Activated CD8-positive, alpha-beta T cell treated with anti-CD3 and anti-CD28 coated beads for 36 hours (primary cell): ENCODE measurements at places on chromosomes 2 and 18.
A peak's percentile ranks its signal among the peaks of the same experiment; 100 is the strongest.

- H3K4me3 ChIP-seq, result peak overlapping the region; percentile 79
- peaks cover 89% of the 10 kb centered on the region for H3K4me1 ChIP-seq
- peaks cover 49% of the 10 kb centered on the region for H3K36me3 ChIP-seq
- peak; percentile 84 for DNase-seq
- H3K27ac ChIP-seq, result peak overlapping the region; percentile 98
Observed at GRCh38 chr18:77124452-77124922, 8.1 kb downstream of the MBP start.

DNA sequence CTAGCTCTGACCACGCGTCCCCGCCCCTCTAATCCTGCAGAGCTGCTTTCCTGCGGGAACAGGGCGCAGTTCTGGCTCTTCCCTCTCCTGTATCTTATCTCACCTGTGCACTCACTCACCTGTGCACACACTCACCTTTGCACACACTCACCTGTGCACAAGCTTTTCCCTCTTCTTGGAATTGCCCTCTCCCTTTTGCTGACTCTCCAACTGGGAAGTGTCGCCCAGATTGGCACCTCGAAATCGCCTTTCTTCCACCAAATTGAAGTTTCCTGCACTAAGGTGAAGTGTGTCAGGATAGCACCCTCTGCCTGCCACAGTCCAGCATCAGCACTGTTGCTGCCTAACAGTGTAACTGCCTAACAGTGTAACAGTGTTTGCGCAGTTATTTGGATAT, 566 bp upstream of the CMPK2 start:
- no peaks in the 10 kb centered on the region for H3K27me3 ChIP-seq
- peak; percentile 51 for DNase-seq
- peak overlapping the region; percentile 75 for H3K4me3 ChIP-seq
- peaks cover 15% of the 10 kb centered on the region for H3K4me1 ChIP-seq

DNA sequence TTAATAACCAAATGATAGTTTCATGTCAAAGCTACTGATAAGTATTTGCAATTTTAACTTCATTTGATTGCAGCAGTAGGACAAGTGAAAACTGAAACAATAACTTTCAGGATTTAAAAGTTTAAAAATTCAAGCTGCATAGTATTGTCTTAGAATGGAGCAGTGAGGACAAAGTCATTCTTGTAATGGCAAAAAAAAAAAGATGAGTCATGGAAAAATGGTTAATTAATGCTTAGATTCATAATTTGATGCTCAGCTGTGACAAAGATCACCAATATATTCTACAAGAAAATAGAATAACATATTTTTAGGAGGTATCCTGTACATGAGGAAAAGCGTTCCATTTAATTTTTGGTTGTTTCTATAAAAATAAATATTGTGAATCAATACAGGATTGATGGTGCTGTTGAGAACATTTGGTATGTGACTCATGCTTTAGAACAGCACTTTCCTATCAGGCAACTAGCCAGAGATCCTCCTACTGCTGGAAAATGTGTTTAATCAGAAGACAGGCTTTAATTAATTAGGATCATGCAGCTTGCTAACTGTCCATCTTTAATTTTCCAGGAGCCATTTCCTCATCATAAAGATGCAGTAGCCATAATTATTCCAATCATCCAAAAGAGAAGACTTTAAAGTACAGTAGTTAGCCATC, 239.0 kb upstream of the MMADHC start:
- no peaks in the 10 kb centered on the region for H3K4me1 ChIP-seq
- DNase-seq, result no peak
- no peaks in the 10 kb centered on the region for H3K27me3 ChIP-seq
- H3K36me3 ChIP-seq, result no peaks in the 10 kb centered on the region

DNA sequence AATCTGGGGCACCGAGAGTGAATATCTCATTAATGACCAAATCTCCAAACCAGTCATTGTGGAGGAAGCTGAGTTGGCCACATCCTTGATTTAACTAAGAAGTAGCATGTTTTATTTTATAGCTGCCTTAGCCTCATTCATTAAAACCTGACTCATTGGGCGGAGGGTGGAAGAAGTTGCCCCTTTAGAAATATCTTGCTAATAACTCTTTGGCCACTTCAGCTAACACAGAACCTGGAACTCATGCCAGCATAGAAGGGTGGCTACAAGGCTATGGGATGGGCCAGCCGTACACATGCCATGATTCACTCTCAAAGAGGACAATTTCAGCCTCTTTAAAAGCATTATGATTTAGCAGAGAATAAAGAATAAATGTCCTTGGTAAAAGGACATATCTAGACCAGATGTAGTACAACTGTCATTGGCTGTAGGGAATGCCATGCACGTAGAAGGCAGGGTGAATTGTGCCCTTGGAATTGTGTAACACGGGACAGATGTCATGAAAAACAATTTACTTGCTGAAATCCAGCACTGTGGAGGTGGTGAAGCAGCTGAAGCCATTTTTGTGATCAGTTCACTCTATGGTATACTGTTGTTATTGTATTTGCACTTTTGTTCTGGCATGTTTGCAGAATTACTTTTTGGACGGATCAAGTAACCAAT, 330.0 kb downstream of the PLCL1 start:
- H3K4me1 ChIP-seq, result no peaks in the 10 kb centered on the region
- H3K36me3 ChIP-seq, result no peaks in the 10 kb centered on the region
- H3K27me3 ChIP-seq, result no peaks in the 10 kb centered on the region
- H3K27ac ChIP-seq, result no peak overlapping the region
- no peak for DNase-seq

- H3K27me3 ChIP-seq, result no peaks in the 10 kb centered on the region
- H3K4me1 ChIP-seq, result peaks cover 48% of the 10 kb centered on the region
- no peak for DNase-seq
- H3K4me3 ChIP-seq, result no peak overlapping the region
- no peak overlapping the region for H3K27ac ChIP-seq
Observed at GRCh38 chr2:238285653-238286082, 2.7 kb downstream of the PER2 start.

DNA sequence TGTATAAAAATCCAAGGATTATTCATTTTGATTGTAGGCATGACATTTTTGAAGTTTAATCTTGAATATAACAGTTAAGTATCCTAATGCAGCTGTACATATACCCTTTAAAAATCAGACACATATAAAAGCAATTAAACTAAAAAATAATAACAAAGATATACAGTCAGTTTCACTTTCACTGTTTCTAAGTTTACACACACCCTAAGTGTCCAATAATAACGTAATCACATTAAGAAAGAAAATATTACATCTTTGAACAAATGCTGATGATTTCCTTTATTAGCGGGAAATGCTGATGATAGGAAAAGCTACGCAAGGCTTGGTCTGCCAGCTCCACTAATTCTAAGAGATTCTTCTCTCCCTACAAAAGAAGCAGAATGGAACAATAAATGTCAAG, 38.8 kb downstream of the RTTN start:
- DNase-seq, result no peak
- H3K4me3 ChIP-seq, result no peak overlapping the region
- H3K27ac ChIP-seq, result no peak overlapping the region
- no peaks in the 10 kb centered on the region for H3K27me3 ChIP-seq
- peaks cover 3% of the 10 kb centered on the region for H3K4me1 ChIP-seq

DNA sequence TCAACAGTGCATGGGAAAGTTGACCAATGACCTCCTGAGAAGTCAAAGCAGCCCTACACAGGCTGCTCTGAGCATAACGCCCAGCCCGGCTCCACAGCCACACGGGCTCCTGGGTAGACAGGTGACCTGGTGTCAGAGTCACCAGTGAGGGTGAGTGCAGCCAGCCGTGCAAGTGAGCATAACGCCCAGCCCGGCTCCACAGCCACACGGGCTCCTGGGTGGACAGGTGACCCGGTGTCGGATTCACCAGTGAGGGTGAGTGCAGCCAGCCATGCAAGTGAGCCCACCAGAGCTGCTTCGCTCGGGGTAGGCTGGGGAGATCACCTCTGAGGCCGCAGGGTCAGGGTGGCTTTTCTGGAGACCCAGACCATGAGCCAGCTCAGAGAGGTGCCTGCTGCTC, 94.3 kb upstream of the TMEM18 start:
- H3K36me3 ChIP-seq, result no peaks in the 10 kb centered on the region
- H3K4me3 ChIP-seq, result no peak overlapping the region
- no peak overlapping the region for H3K27ac ChIP-seq

- H3K4me1 ChIP-seq, result no peaks in the 10 kb centered on the region
- H3K36me3 ChIP-seq, result no peaks in the 10 kb centered on the region
- no peaks in the 10 kb centered on the region for H3K27me3 ChIP-seq
Observed at GRCh38 chr2:70204452-70204851, 13.6 kb upstream of the C2orf42 start.

DNA sequence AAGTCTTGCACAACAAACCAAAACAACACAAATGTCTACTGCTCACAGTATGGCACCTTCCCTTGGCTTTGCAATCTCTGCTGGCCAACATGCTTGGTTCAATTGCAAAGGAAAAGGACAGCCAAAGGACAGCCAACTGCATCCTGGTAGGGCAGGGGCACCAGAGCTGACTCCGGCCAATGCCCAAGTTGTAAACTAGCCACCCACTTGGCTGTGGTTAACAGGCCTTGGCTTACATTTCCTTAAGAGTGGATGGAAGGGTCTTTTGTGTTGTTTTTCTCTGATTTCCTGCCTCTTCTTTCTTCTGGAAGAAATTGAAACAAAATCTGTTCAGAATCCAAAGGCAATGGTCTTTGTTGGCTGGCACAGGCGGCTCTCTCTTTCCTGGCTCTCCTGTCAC, 119.1 kb upstream of the TRIB2 start:
- no peaks in the 10 kb centered on the region for H3K36me3 ChIP-seq
- no peak for DNase-seq
- H3K27me3 ChIP-seq, result no peaks in the 10 kb centered on the region
- H3K27ac ChIP-seq, result no peak overlapping the region

DNA sequence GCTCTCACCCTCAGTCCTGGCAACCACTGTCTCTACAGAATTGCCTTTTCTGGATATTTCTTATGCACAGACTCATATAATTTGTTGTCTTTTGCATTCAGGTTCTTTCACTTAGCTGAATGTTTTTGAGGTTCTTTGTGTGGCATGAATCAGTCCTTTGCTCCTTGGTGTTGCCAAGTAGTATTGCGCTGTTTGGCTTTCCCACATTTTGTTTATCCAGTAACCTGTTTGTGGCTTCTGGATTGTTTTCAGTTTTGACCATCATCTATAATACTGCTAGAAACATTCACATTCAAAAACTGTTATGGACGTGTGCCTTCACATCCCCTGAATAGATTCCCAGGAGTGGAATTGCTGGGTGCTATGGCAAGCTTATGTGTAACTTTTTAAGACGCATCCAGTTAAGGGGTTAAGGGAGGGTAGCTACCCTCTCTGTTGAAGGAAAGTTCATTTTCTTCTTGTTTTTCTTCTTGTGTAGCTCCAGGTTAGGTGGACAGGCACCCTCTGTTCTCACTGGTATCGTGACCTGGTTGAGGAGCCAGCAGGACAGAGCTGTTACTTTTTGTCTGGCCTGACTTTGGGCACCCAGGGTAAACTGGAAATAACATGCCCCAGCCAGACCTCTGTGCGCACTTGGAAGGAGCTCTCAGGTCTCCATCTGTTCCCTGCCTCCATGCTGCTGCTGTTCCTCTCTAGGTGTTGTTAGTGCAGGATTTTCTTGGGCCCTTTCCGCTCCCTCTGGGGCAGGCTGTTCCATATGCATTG, 29.6 kb downstream of the ARHGAP25 start:
- no peaks in the 10 kb centered on the region for H3K27me3 ChIP-seq
- peaks cover 92% of the 10 kb centered on the region for H3K4me1 ChIP-seq
- DNase-seq, result no peak
- H3K36me3 ChIP-seq, result peaks cover 16% of the 10 kb centered on the region

- H3K27me3 ChIP-seq, result no peaks in the 10 kb centered on the region
- no peak overlapping the region for H3K27ac ChIP-seq
- H3K36me3 ChIP-seq, result no peaks in the 10 kb centered on the region
- no peaks in the 10 kb centered on the region for H3K4me1 ChIP-seq
Observed at GRCh38 chr2:141259683-141260082, 871.1 kb downstream of the LRP1B start.

- peaks cover 2% of the 10 kb centered on the region for H3K27me3 ChIP-seq
- peak; percentile 75 for DNase-seq
- H3K36me3 ChIP-seq, result no peaks in the 10 kb centered on the region
- H3K27ac ChIP-seq, result peak overlapping the region; percentile 65
- H3K4me1 ChIP-seq, result peaks cover 3% of the 10 kb centered on the region
Observed at GRCh38 chr2:237122214-237122666, 36.6 kb downstream of the COPS8 start.

- H3K27me3 ChIP-seq, result no peaks in the 10 kb centered on the region
- peaks cover 26% of the 10 kb centered on the region for H3K4me1 ChIP-seq
Observed at GRCh38 chr2:36289731-36290130, 65.8 kb upstream of the CRIM1 start.

DNA sequence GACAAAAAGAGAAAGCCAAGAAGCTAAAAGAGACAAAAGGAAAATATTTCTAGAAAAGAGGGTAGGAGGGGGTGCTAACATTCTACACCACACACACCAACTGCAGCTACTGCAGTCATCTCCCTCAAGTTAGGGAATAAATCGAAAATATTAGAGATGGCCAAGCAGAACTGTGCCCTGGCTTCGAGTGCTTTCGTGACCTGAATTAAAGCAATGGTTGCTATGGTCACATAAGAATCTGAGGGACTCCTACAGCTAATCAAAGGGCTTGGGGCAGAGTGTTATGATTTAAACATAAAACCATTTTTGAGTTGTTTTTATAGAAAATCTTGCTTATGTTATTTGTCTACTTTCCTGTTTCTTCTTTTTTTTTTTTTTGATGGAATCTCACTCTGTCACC, 159.6 kb upstream of the HNRNPA3 start:
- H3K27me3 ChIP-seq, result no peaks in the 10 kb centered on the region
- no peaks in the 10 kb centered on the region for H3K4me1 ChIP-seq
- H3K27ac ChIP-seq, result no peak overlapping the region
- H3K36me3 ChIP-seq, result no peaks in the 10 kb centered on the region
- no peak overlapping the region for H3K4me3 ChIP-seq
- DNase-seq, result no peak

- no peaks in the 10 kb centered on the region for H3K27me3 ChIP-seq
- peaks cover 11% of the 10 kb centered on the region for H3K36me3 ChIP-seq
- DNase-seq, result no peak
- H3K27ac ChIP-seq, result no peak overlapping the region
- H3K4me1 ChIP-seq, result no peaks in the 10 kb centered on the region
Observed at GRCh38 chr2:8821276-8822217, 15.9 kb downstream of the KIDINS220 start.

DNA sequence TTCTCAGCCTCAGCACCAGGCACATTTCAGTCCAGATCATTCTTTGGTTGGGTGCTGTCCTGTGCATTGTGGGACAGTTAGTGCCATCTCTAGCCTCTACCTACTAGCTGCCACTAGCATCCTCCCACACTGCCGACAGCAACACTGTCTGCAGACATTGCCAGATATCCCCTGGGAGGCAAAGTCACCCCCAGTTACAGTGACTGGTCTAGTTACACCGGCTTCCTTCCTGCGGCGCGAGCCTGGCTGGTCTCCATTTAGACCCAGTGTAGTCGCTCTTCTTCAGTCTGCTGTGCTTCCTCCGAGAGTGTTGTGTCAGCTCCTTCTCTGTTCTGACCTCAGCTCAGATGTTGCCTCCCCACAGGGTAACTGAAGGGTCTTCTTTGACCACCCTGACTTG, 283.1 kb downstream of the PHLPP1 start:
- no peak overlapping the region for H3K4me3 ChIP-seq
- H3K4me1 ChIP-seq, result no peaks in the 10 kb centered on the region
- no peak for DNase-seq
- no peak overlapping the region for H3K27ac ChIP-seq
- H3K36me3 ChIP-seq, result no peaks in the 10 kb centered on the region

- H3K4me3 ChIP-seq, result no peak overlapping the region
- no peaks in the 10 kb centered on the region for H3K36me3 ChIP-seq
- no peak for DNase-seq
- no peaks in the 10 kb centered on the region for H3K27me3 ChIP-seq
Observed at GRCh38 chr18:79872527-79873444, 75.0 kb downstream of the KCNG2 start.
